Endothelial cell of umbilical vein (primary cell): ENCODE measurements at places on chromosomes 4 and X. TPM values are rescaled to one million over a fixed set of nuclear protein-coding genes. Genes with fewer than 3 reads are reported as not detected.

Gene ZMAT1
- polyA plus RNA-seq: 1.8 and 2.4 TPM in 2 replicates

Gene GPM6B
- polyA plus RNA-seq: 0.16 and 0.30 TPM in 2 replicates

DNA sequence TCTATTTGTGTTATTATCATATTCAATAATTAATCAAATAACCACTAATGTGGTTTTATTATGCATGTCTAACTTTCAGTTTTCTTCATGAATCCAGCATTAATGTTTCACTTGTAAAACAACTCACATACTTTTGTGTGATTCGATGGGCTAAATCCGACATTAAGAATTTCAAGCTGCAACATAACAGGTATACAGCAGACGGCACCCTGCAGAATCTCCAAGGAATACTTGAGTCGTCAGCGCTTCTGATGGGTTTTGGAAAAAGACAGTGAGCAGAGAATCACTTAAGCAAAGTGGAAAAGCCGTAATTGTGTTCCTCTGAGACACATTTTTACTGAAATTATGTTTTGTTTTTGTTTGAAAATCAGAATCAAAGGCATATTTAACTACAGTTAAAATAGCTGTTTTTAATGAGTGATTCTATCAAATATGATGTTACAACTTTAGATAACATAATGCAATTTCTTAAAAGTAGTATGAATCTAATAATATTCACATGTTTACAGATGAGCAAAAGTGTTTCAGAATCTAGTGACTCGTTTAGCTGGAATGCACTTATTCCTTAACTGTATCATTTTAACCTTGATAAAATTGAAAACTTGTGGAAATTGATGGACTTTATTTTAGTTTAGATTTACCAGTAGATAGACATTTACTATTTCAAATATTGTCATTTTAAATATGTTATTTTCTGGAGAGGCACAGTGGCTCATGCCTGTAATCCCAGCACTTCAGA is 514.8 kb downstream of the CCSER1 start:
- no peak for DNase-seq

- DNase-seq: no peak
Measured at GRCh38 chr4:125168531-125168930, 146.2 kb upstream of the FAT4 start.

Gene OTC
- not detected in 2 replicates for polyA plus RNA-seq

Gene WNK3
- 0.29 and 0.30 TPM in 2 replicates for polyA plus RNA-seq
